ENCODE measurements at places on chromosomes 12 and 14. TPM values are rescaled to one million over a fixed set of nuclear protein-coding genes. Genes with fewer than 3 reads are reported as not detected.

PRKD1 gene
- total RNA-seq, result 2.6 TPM

NT5DC3 gene
- 7.6 TPM for total RNA-seq

BBOF1 gene
- 3.6 TPM for total RNA-seq

TMEM30B gene
- 0.22 TPM for total RNA-seq

FBXL14 gene
- 7.9 TPM for total RNA-seq
